DMS153 (cell line): ENCODE measurements at places on chromosomes 13 and 19.

GRCh38 chr19:56720281-56720680, 48.7 kb upstream of the ZNF835 start:
- DNase-seq = no peak

DNA sequence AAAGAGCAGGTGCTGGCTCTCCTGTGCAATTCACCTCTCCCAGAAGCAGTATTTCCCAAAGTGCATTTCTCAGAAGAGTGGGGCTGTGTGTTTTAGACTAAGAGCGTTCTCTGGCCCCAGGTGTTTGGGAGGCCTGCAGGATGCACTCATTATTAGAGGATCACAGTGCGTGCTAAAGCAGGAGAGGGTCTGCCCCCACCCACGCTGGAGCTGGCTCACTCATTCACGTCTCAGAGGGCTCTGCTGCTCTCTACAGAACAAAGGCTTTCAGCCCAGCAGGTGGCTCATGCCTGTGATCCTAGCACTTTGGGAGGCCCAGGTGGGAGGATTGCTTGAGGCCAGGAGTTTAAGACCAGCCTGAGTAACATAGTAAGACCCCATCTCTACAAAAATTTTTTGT, 756.7 kb downstream of the UQCRFS1 start:
- no peak for DNase-seq

- no peak for DNase-seq
These were observed 84.2 kb downstream of the TNFRSF19 start for GRCh38 chr13:23654111-23655110.

DNA sequence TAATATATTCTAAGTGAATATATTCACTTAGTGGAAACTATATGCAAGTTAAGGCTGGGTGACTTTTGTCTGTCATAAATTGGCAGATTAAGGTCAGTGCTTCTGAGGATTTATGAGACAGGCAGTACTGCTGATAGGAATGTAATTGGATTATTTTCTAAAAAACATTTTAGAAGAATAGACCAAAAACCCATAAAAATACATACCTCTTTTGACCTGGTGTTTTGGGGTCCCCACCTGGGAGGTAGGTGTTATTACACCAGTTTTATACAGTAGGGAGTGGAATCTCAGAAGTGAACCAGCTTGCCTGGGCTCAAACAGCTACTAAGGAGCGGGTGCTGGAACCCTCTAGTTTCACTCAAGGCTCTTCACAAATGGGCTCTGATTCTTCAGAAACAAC, 25.3 kb downstream of the COG3 start:
- no peak for DNase-seq

DNA sequence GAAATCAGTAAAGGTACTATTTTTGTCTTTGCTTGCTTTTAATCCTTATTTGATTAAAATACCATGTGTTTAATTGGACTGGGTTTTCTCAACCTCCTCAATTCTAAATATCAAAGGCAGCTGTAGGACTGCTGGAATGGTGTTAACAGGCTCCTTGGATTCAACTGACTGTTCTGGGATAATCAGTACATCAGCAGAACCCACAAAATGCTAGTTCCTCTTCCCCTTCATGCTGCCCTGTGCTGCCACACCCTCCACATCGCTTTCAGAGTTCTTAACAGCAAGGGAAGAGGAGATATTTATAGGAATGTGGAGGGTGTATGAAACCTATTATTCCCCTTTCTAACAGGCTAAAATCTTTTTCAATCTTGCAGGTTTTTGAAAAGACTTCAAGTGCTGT, 82.4 kb downstream of the KCTD12 start:
- DNase-seq = no peak

DNA sequence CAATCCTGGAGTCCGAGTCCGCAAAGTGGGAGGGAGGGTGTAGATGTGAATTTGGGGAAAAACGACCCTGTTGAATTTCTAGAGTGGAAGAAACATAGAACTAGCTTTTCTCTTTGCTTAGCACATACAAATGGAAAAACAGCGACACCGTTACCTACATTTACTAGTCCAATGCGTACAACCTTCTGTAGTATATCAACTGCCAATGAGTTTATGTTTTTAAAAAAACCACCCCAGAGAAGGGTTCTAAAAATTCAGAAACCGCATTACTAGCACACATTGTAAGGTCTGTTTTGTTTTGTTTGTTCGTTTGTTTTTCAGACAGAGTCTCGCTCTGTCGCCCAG, 332 bp upstream of the SUPT20H start:
- DNase-seq = no peak

DNA sequence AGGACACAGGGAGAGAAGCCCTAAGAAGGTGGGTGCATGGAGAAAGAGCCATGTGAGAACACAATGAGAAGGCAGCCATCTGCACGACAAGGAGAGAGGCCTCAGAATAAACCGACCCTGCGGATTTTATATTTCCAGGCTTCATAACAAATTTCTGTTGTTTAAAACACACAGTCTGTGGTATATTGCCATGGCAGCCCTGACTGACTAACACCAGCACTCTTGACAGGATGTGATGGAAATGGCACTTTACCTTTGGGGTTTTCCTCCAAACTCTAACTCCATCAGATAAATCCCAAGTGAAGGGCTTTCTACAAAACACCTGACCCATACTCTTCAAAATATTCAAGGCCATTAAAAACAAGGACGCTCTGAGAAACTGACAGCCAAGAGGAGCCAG, 13.2 kb upstream of the MED4 start:
- DNase-seq = no peak

- DNase-seq = peak; percentile 9
These were observed 11.9 kb downstream of the SELENOW start for GRCh38 chr19:47790398-47790814.
